ENCODE measurements at places on chromosomes 11 and 22.
A peak's percentile ranks its signal among the peaks of the same experiment; 100 is the strongest.

DNA sequence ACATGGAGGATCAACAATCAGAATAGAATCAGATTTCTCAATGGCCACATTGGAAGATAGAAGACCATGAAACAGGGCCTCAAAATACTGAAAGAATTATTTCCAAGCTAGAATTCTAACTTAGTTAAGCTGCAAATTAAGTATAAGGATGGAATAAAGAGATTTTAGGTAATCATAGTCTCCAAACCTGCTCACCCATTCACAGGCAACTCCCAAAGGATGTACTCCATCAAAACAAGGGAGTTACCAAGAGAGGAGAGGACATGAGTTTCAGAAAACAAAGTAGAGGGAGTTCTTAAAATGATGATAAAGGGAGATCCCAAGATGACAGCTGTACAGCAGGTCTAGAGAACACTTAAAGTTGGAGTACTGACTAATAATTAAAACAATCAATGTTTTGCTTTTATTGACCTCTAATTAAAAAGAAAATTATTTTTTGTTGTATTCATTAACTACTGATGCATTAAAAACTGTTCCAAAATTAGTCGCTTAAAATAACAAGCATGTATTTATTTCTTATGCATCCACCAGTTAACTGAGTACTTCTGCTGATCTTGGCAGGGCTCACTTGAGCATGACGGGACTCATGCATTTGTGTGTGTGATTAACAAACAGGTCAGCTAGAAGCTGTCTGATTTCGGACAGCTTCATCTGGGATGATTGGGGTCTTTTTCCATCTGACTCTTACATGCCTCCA lies 95.6 kb downstream of the CD44 start:
- DNase-seq, result no peak

GRCh38 chr11:99632969-99633368 lies 612.2 kb downstream of the CNTN5 start:
- DNase-seq, result no peak

DNA sequence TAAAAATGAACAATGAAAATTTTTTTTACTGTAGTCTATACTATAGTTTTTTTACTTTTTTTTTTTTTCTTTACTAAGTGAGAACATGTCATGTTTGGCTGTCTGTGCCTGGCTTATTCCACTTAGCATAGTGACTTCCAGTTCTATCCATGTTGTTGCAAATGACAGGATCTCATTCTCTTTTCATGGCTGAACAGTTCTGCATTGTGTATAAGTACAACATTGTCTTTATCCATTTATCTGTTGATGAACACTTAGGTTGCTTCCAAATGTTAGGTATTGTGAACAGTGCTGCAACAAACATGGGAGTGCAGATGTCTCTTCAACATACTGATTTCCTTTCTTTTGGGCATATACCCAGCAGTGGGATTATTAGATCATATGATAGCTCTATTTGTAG lies 88.1 kb upstream of the CCDC90B start:
- DNase-seq, result no peak

DNA sequence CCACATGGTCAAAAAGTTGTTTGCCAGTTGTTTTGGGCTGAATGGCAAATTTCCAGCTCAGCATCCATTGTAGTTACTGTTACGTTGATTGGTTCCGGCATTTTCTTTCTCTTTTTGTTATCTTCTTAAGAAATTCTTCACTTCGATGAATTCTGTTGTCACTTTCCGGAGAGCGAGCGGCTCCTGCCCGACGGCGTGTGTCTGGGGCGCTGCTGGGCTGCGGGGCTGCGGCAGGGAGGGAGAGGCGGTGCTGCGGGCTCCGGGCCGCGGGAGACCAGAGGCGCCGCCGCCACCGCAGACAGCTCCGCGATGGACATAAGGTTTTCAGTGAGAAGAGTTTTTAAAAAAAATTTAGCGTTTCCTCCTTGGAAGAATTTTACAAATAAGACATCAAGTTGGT lies 117.4 kb downstream of the RRM1 start:
- DNase-seq, result no peak

- DNase-seq, result no peak
These were observed 24.5 kb upstream of the RAB1B start for GRCh38 chr11:66243782-66244535.

DNA sequence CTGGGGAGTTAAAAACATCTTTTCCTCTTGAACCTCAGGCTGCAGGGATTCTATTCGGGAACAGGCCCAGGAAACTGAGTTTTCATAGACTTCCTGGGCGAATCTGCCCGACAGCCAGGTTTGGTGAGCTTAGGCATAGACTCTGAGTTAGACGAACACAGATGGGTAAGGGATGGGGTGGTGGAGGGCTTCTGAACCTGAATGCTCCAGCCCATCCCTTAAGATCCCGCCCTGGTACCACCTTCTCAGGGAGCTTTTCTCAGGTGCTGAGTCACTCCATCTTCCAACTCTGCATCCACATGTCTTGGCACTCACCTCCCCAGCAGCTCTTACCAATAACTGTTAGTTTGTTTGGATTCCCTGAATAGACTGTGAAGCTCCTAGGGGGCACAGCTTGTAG lies 37.4 kb downstream of the MICAL2 start:
- DNase-seq, result no peak

- DNase-seq, result no peak
These were observed at the start of gene ZNF215 for GRCh38 chr11:6926208-6927029. Gene ZNF215 (plus strand): TSS chr11:6926426. CDS start chr11:6932273, 5,847 bp downstream.

DNA sequence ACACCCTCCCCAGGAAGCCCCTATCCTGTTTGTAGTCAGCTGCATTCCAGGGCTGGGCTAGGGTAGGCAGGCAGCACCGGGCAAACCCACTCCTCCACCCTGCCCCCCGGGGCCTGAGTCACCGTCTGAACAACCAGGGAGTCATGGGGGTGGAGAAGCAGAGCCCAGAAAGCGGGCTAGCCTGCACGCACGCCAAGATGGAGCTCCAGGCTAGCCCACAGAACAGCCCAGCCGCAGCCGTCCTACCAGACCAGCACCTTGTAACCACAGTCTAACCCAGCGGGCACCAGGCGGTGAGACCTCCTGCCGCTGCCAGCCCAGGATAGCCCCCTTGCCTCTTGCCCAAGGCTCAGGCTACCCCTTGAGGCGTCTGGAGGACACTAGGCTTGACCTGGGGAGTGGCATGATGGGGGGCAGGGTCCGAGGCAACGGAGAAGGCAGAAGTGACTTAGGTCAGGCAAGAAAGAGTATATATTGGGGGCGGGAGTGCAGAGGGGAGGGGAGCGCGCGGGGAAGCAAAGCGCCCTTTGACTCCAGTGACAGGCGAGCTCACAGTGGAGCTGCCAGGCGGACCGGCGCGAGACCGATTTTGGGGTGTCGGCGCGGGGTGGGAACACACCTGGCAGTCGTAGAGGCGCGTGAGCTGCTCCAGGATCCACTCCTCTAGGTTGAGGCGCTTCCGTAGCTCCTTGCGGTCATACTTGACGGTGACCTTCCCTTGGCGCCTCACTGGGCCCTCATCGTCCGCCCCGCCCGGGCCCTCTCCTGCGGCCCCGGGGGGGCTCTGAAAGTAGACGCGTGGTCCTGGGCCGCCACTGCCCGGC lies 734 bp downstream of the PPP1R14B start:
- peak; percentile 84 for DNase-seq

GRCh38 chr11:83259559-83259958 lies 26.6 kb downstream of the CCDC90B start:
- no peak for DNase-seq

- no peak for DNase-seq
These were observed 42.4 kb downstream of the BARX2 start for GRCh38 chr11:129418039-129418438.

DNA sequence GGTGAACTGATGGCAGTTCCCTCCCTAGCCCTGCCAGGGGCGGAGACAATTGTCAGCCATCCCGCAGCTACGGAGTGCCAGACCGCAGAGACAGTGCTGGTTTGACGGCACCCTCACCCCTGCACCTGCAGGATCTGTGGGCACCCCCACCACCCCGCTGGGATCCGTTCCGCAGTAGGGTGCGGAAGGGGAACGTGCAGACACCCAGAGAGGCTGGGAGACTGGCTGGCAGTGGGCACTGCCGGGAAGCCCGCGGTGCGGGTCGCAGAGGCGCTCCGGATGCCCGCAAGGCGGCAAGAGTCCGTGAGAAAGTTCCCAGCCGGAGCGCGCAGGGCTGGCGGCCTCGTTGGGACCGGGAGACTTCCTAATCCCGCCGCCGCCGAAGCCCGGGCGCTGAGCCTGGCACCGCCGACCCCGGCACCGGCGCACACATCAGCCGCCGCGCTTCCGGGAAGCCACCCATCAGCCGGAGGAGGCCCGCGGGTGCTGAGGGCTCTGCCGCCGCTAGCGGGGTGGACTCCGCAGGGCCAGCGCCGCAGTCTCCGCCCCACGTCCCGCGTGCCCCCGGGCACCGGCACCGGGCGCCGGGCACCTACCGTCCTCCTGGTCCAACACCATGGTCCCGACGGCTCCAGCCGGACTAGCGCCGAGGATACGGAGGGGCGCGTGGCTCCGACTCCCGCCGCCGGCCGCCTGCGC lies 4.3 kb upstream of the LMO1 start:
- peak; percentile 10 for DNase-seq

- DNase-seq, result no peak
These were observed 494.1 kb downstream of the DLG2 start for GRCh38 chr11:85132851-85133585.
